ENCODE measurements at places on chromosomes 2 and 18. TPM values are rescaled to one million over a fixed set of nuclear protein-coding genes. Genes with fewer than 3 reads are reported as not detected.
A peak's percentile ranks its signal among the peaks of the same experiment; 100 is the strongest.

GRCh38 chr18:48800876-48801727, 149.7 kb downstream of the SMAD7 start:
- peak; percentile 30 for DNase-seq

DNA sequence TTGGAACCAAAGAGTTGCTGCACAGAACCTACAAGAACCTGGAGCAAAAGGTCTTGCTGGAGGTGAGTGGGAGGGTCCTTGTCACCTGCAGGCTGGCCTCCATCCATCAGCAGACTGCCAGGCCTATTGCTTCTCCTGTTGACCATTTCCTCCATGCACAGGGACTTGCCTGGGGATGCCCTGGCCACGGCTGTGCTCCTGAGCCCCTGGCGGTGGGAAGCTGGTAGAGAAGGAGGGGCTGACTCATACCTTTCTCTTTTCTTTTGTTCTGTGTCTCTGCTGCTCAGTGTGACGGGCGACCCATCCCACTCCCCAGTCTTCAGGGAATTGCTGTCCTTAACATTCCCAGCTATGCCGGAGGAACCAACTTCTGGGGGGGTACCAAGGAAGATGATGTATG, 102.6 kb downstream of the DGKD start:
- no peak for DNase-seq

DNA sequence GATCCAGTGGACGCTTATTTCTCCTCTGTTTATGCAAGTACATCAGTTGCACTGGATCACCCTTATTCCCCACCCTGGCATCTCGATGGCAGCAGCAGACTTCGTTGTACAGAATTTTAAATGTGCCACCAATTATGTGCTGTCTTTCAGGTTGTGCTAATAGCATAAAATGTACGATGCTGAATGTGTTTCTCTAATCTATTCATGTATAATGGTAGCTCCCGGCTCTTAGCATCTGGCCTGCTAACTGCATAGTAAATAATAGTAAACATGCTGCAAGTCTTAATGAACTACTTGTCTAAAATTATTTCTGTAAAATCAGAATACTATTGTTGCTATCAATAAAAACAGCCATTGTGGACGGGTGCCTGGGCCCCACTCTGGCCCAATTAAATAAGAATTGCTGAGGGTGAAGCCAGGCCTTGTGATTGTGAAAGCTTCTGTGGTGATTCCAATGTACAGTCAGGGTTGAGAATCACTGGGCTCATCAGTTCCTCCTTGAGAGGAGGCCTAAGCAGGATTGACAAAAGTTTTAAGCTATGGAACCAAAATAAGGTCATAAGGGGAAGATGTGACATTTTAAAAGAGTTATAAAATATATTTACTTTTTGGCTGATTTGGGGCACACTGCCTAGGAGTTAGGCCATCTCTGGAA, 14.4 kb upstream of the MYO3B start:
- no peak for DNase-seq

DNA sequence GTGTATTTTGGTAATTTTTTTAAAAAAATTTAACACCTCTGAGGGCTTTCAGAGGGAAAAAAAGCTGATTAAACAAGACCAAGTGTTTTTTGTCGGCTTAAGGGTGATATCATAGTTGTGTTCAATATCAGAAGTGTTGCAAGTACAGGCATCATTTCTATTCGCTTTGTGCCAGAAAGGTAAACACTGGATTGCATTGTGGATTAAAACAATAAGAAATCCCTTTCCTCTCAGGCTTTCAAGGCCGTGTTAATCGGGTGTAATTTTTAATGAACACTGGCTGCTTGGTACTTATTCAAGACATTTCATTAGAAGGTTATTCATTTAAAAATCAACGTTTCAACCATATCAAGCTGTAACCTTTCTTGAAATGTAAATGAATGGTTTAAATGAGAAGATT, 18.3 kb downstream of the FIGN start:
- no peak for DNase-seq

- DNase-seq: no peak
Measured at GRCh38 chr18:26470011-26470637, 78.2 kb downstream of the KCTD1 start.

- no peak for DNase-seq
Measured at GRCh38 chr18:21960189-21960588, 209.2 kb upstream of the GATA6 start.

GRCh38 chr2:239213643-239214101, 187.1 kb downstream of the HDAC4 start:
- no peak for DNase-seq

- DNase-seq: no peak
Measured at GRCh38 chr2:236677368-236677767, 107.7 kb downstream of the ACKR3 start.

DNA sequence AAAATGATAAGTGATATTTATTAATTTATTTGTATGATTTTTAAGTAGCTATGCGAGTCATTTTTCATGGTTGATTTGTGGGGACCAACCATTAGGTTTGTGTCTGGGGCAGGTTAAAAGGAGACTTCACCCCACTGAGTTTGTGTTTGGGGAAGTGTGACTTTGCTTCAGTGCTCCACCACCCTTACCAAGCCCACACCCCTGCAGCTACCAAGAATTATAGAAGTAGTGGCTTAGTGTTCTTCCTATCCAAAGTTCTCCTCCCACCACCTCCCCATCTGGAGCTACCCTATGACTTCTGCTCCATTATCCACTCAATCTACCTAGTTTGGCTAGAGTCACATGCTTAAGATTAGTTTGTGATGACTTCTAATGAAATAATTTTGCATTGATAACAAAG, 182.1 kb upstream of the ZEB2 start:
- no peak for DNase-seq

DNA sequence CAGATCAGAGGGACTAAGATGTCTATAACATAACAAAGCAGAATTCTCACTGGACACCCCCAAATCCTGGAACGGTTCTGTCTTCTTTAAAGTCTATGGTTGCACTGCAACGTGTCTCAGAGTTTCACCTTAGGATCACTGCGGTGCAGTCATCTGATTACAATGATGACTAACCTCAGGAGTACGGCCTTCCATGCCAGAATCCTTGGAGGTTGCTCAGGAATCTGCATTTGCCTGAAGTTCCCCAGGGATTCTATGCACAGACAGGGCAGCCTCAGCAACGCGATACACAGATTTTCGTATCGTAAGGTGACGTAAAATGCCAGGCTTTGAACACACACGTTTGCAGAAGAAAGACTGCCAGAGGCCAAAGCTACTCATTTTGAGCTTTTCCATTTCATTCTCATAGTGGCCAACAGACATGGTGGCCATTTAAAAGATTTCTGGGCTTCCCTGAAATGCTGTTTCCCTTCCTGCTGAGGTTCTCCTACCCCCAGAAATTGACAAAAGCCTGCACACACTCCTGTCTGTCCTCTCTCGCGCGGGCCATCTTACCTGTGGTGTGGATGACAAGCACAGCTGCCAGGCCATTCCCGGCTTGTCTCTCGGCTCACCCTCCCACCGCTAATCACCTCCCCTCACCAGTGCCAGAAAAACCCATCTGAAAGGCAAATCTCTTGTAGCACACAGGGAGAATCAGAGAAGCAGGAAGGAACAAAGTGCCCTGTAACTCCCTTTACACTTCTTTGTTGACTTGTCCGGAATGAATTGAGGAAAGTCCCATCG, 148.8 kb downstream of the ACKR3 start:
- no peak for DNase-seq

GRCh38 chr2:98167916-98168315, 80.9 kb downstream of the VWA3B start:
- no peak for DNase-seq

DNA sequence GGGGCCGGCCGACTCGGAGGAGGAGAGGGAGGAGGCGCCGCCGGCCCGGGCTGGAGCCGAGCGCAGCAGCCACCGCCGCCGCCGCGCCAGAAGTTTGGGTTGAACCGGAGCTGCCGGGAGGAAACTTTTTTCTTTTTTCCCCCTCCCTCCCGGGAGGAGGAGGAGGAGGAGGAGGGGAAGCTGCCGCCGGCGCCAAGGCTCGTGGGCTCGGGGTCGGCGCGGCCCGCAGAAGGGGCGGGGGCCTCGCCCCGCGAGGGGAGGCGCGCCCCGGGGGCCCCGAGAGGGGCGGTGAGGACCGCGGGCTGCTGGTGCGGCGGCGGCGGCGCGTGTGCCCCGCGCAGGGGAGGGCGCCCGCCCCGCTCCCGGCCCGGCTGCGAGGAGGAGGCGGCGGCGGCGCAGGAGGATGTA, 316 bp downstream of the CRIM1 start:
- no peak for DNase-seq

GRCh38 chr2:191315365-191315752, 70.2 kb downstream of the MYO1B start:
- no peak for DNase-seq

DNA sequence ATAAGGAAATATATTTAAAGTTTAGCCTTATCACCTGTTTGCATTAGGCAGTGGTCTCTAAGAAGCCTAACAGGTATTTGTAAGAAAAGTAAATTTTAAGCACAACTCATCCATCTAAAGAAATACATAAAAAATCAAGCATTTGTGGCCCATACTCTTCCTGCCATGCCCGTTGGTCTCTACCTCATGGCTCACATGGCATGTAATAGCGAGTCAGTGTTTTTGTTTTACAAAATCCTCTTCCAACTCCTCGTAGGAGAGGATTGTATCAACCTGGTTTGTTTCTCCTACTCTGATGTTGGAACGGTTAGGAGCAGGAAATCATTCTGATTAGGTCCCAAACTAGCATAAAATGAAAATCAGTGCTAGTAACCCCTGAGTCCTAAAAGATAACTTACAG, 91.8 kb downstream of the FMNL2 start:
- no peak for DNase-seq

GRCh38 chr18:60120231-60120750, 220.5 kb downstream of the PMAIP1 start:
- DNase-seq: no peak

DNA sequence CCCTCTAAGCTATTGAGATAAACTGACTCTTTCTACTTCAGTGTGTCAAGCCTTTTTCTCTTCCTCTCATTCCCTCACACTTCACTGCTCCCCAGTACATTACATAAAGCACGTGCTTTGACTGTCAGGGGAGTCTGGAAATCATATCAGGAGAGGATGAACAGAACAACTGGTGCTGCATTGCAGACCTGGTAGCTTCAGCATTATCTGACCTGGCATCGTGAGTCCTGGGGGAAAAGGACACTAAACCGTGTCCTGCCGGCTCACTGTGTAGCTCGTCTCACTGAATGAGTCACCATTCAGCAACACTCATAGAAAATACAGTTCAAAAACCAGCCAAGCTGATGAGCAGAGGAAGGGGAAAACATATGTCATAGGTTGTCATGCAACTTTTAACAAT, 108.5 kb upstream of the UNC80 start:
- no peak for DNase-seq

- no peak for DNase-seq
Measured at GRCh38 chr18:42255908-42256765, 301.1 kb downstream of the PIK3C3 start.

The KATNAL2 gene
- total RNA-seq: 1.6 TPM

The ZNF532 gene
- 1.2 TPM for total RNA-seq

The HMSD gene
- total RNA-seq: 4.4 TPM

The STON1 gene
- total RNA-seq: 0.62 TPM

Data from activated naive CD8-positive, alpha-beta T cell treated with anti-CD3 and anti-CD28 coated beads for 36 hours (primary cell).